ENCODE measurements at places on chromosomes 3 and 15.
A peak's percentile ranks its signal among the peaks of the same experiment; 100 is the strongest.

GRCh38 chr3:182567700-182568099 is 225.6 kb upstream of the ATP11B start:
- peak; percentile 26 for DNase-seq

DNA sequence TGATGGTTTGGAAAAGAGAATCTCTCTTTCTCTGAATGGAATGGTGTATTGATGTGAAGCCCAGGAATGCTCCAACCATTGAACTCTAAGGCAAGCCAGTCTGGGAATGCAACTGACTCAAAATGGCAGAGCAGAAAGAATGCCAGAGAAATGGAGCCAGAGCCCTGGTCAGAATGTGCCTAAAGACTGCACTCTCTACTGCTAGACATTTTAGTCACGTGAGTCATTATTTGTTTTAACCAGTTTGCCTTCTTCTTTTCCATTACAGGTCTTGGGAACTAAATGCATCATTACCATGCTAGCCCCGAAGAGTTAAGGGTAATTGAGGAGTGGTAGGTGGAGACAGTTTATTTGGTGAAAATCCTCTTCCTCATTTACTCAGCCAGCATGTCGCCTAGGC is 67.3 kb upstream of the TRIM42 start:
- DNase-seq = no peak

DNA sequence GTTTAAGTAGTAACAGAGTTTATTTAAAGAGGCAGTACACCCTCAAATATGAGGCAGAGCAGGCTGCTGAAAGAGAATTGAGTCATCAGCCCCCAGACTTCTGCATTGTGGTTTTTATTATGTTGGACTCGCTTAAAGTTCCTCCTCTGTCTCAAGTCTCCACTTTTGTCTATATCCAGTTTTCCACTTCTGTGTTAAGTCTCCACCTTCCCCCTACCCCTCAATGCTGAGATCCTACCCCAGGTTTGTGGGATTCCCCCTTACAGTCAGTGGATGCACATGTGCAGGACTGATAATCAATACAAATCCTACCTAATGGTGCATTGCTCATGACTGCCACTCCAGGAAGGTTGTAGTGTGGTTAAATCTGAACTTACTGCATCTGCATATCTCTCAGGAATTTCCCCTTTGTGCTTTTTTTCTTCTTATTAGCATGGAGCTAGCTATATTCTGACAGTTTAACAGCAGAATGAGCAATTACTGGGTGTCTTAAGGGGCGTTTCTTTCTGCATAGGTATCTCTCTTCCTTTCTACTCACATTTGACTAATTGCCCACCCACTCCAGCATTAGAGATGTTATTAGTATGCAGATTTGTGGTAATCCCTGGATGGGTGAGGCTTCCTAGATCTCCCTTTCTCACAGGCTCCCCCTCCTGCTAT is 11.9 kb upstream of the CD200R1L start:
- DNase-seq = no peak

GRCh38 chr3:83003917-83004316 is 1242.5 kb upstream of the GBE1 start:
- DNase-seq = no peak

GRCh38 chr15:27937851-27938250 is 161.3 kb downstream of the OCA2 start:
- DNase-seq = no peak

- no peak for DNase-seq
Observed at GRCh38 chr15:39447881-39448280, 133.0 kb upstream of the THBS1 start.

GRCh38 chr3:23691357-23691895 is 114.3 kb upstream of the UBE2E1 start:
- DNase-seq = no peak

GRCh38 chr15:49035825-49036224 is 10.4 kb downstream of the SECISBP2L start:
- no peak for DNase-seq

DNA sequence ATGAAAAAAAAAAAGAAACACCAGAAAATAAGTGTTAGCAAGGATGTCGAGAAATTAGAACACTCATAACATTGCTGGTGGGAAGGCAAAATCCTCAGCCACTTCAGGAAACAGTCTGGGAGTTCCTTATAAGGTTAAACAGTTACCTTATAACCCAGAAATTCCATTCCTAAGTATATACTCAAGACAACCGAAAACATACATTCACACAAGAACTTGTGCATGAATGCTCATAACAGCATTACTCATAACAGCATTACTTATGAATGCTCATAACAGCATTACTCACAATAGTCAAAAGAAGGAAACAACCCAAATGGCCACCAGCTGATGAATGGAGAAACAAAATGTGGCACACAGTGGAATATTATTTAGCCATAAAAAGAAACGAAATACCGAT is 34.8 kb upstream of the DCP1A start:
- no peak for DNase-seq

GRCh38 chr15:51369451-51369761 is 28.0 kb downstream of the GLDN start:
- no peak for DNase-seq

DNA sequence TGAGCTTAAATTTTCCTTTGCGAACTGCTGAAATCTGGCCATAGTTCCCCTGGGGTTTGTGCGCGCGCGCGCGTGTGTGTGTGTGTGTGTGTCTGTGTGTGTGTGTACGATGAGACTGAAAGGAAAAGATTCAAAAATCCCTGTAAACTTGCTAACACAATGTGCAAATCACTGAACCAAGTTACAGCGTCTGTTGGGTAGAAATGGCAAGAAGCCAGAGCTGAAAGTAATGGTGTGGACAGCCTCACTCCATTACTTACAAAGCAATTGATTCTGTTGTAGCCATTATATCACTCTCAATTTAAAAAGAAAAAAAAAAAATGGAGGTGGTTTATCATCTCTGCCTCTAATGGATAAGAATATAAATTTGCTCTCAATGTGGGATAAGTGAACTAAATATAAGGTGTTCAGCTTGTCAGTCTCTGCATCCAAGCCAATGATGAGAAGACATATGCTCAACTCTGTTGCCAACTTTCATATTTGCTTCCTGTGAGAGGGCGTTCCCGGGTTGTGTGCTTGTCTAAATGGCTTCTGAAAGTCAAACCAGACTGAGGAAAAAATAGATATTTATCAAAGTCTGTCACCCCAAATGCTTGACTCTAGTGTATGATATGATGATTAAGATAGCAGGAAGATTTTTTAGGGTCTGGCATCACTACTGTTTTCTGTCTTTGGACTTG is 422.2 kb downstream of the ZNF385D start:
- DNase-seq = peak; percentile 36

GRCh38 chr15:45168751-45169551 is 18.8 kb downstream of the SHF start:
- no peak for DNase-seq

DNA sequence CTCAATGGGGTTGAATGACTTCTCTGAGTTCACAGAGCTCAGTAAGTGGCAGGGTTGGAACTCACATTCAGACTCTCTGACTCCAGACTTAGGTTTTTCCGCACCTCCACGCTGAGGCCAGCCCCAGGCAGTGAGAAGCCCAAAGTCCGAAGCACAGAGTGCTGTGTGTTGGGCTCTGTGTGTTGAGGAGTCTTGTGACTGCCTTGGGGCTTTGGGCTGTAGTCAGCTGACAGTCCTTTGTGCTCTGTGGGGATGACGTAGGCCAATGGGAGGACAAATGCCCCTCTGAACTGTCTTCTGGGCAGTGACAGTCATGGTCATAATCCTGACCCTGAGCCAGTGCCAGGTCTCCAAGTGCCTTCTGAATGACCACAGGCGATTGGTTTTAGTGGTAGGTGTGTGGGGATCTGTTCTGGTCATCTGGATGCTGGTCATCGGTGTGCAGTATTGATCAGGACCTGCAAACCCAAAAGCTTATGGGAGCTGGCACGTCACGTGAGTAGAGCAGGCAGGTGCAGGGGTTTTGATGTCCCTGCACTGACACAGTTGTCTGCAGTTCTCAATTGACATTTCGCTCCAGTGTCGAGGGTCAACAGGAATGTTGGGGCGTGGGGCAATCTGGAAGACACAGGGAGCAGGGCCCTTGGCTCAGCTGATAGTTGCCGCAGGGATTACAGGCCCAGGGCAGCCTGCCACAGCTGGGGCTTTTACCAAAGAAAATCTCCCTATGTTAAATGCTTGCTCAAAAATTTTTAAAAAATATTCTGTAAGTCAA is 45.3 kb downstream of the CAPN3 start:
- DNase-seq = no peak

GRCh38 chr15:89104172-89104564 is 15.9 kb downstream of the ABHD2 start:
- no peak for DNase-seq

DNA sequence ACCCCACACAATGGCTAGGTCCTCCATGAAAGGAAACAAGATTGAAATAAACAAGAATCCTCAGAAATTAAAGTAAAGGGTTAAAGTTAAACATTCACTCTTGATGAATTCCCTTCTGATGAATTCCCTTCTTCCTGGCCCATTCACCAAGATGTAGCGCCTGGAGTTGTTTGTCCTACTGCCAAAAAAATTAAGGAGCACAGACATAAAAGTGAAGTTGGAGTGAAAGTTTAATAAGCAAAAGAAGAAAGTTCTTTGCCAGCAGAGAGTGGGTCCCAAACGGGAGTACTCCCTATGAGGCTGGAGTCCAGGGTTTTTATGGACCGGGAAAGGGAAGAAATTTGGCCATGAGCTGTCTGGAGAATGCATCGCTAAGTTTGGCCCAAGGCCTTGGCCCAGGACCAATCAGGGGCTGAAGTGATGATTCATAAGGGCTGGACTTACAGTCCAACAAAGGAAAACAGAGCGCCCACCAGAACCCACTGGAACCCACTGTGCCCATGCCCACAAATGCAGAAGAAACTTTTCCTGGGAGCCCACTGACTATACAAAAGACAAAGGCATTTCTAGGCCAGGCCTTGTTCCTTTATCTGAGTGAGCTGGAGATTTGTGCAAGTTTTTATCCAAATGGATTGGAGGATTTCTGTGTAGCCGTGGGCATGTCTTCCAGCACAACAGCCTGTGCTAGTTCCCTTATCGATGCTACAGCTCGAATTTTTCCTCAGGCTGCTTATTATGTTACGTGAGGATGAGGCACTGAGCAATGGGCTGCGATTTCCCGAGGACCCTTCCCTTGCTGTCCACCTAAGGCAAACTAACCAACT is 1561.6 kb downstream of the OTOL1 start:
- no peak for DNase-seq

GRCh38 chr15:75884041-75884440 is 19.6 kb upstream of the FBXO22 start:
- no peak for DNase-seq

DNA sequence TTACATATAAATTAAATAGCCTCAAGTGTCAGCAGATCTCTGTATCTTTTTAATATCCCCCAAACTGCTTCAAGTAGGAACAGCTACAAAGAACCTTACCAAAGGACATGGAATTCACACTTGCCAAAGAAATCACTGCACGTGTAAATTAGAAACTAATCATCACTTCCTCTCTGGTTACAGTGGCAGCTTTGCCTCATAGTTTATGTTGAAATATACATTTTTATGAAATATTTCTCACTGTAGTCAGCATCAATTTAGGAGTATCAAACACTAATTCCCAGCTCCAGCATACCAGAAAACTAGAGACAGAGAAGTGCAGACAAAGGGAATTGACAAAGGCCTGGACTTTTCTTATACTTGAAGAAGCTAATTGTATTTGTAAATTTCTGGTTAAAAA is 260.9 kb downstream of the TIGIT start:
- DNase-seq = no peak

- no peak for DNase-seq
Observed at GRCh38 chr3:53137221-53137620, 7.0 kb upstream of the RFT1 start.

DNA sequence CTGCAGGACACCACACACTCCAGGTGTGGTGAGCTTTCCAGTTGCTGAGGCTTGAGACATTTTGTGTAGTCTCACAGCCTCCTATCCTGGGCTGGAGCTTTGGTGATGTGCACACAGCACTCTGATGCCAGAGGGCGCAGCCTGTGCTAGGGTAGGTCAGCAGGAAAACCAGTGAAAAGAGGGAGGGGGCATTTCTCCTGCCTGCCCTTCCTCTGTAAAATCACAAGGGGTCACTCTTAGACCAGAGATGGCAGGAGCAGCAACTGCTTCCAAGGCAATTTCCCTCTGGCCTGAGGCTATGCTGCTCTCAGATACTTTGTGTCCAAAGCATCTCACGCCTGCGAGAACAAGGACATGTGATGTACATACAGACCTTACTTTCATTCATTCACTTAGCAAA is 16.5 kb upstream of the MUSTN1 start:
- DNase-seq = no peak

DNA sequence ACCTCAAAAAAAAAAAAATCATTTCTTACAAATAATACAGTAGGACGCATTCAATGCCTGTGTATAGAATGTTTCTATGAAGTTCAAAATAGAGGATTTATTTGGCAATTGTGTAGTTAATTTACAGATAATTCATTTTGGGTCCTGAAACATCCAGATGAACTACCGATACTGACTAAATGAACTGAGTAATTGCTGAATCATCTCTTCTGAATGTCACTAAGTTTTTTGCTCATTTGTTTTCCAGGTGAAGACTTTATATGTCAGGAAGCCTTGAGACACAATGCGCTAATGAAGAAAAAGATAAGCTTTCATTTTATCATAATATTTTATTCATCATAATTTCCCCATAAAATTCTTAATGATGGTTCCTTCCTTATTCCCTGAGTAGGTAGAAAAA is 39.7 kb downstream of the PCOLCE2 start:
- no peak for DNase-seq

DNA sequence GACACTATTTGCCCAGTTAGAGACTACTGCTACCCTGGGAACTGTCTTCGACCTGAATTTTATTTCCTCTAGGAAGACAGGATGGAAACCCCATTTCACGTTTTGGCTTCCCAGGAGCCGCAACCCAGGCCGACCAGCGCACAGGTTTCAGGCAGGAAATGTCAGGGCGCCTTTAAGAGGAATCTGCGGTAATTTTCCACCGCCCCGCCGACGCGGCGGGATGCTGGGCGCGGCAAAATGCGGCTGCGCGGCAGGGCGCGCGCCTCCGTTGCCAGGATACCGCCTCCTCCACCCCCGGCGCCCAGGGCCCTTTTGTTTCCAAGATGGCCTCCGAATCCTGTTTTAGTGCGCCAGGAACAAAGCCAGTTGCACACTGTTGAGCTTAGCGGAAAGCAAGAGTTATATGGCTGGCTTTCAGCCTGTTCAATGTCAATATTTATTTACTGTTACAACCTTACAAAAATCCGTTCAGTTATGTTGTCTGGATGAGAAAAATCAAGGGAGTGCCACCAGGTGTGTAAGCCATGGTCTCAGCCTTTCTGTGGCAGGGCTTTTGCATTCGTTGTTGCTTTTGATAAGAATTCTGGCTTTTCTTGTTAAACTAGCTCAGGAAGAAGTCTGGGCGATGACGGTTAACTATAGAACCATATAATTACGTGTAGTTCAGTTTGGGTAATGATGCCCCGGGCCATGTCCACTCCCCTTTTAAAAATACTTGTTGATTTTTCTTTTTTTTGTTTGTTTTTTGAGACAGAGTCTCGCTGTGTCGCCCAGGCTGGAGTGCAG is 79.7 kb upstream of the CHD2 start:
- peak; percentile 92 for DNase-seq
